ENCODE measurements at places on chromosomes 7 and 10. TPM values are rescaled to one million over a fixed set of nuclear protein-coding genes. Genes with fewer than 3 reads are reported as not detected.

The NUDT13 gene
- total RNA-seq = 1.7 TPM

The KIF5B gene
- 191 TPM for total RNA-seq

The FAM180A gene
- 61.8 TPM for total RNA-seq

The ZNF467 gene
- total RNA-seq = 18.5 TPM

The SLIT1 gene
- 0.19 TPM for total RNA-seq

The CPN1 gene
- not detected for total RNA-seq

The CUZD1 gene
- 1.1 TPM for total RNA-seq

The STEAP1 gene
- 31.7 TPM for total RNA-seq

The PDLIM1 gene
- total RNA-seq = 273 TPM

The NEUROG3 gene
- not detected for total RNA-seq

The CPA4 gene
- total RNA-seq = 0.45 TPM

The YKT6 gene
- total RNA-seq = 73.1 TPM

The PTF1A gene
- total RNA-seq = not detected

The EVX1 gene
- not detected for total RNA-seq

The CEP55 gene
- 0.55 TPM for total RNA-seq

The PTPRN2 gene
- total RNA-seq = 3.3 TPM

The ECHDC3 gene
- total RNA-seq = 7.3 TPM

The SFTPA1 gene
- 1.7 TPM for total RNA-seq

The OR13A1 gene
- total RNA-seq = not detected

The SPACDR gene
- 2.0 TPM for total RNA-seq

The OR2A5 gene
- total RNA-seq = not detected

The CYP2C19 gene
- not detected for total RNA-seq

The NEUROD6 gene
- not detected for total RNA-seq

The CH25H gene
- total RNA-seq = 1.7 TPM

The GIMAP5 gene
- 29.4 TPM for total RNA-seq

The AGBL3 gene
- 8.8 TPM for total RNA-seq

The LAMB4 gene
- total RNA-seq = 0.24 TPM

The AMPH gene
- 6.3 TPM for total RNA-seq

The ZFYVE27 gene
- 23.0 TPM for total RNA-seq

The RABGEF1 gene
- total RNA-seq = 38.0 TPM

The FXYD4 gene
- not detected for total RNA-seq

The DNAJC9 gene
- total RNA-seq = 9.5 TPM

The JMJD1C gene
- 108 TPM for total RNA-seq

The TCAF2 gene
- 3.6 TPM for total RNA-seq
